ENCODE measurements at places on chromosomes 4 and X.

DNA sequence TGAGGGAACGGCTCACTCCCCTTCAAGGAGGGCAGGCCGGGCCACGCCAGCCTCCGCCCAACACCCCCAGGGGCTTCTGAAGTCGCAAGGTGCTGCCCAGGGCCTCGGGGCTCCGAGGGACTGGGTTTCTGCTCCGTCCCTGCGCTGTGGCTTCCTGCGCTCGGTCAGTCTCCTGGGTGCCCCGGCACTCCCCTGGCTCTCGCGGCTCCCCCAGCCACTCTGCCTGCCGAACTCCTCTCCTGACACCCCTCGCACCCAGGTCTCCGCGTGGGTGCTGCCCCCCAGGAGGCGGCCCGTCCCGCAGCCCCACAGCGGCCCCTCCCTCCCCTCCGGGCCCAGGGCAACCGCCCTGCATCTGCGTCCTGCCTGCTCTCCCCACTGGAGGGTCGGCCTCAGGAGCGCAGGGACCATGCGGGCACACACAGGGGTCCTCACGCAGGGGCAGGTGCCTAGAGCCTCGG, 151.9 kb downstream of the AFAP1 start:
- no peak for DNase-seq

DNA sequence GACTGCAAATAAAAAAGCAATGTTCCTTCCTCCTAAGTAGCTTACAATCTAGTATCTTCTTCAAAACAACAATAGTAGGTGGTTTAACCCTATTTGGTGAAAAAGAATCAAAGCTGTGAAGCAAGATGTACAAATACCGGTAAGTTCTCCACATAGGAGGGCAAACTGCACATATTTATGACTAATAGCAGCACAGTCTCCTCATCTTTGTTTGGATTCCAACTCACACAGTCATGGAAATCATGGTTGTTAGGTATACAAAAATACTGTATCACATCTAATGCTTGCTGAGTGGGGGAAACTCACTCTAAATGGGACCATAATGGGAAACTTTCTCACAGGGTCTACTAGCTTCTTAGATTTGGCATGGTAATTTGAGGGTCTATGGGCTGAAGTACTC, 597.2 kb downstream of the INPP4B start:
- DNase-seq = no peak

DNA sequence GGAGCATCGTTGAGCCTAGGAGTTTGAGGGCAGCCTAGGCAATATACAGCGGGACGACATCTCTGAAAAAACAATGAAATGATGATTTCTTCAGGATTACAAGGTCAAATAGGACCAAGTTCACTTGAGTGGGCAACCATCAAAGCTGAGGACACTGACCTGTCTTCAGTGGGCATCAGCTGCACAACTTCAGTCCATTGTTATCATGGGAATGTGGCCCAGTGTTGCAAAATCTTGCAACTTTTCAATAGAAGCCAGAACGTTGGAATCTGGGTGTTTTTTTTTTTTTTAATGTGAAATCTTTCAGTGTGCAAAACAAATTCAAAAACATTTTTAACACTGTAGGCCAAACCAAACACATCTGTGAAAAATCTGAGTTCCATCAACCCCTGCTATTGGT, 155.4 kb upstream of the PLAC1 start:
- DNase-seq = no peak

DNA sequence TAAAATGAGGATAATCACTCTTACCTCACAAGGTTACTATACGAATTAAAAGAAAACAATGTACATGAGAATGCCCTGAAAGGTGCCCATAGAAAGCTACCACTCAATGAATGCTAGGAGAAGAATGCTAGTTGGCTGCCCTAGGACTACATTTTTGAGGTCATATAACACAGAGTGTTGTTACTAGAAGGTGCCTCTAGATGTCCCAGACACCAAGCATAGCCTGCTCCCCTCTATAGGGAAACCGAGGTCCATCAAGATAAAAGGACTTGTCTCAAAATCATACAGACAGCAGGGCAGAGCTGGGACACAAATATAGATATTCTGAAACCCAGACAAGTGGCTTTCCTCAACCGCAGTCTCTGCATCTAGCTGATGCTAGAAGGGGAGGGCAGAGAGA, 147.0 kb upstream of the ARHGEF9 start:
- no peak for DNase-seq

Measured in cerebellar cortex (tissue), 1 donor.